ENCODE measurements at places on chromosomes 7 and 10.

GRCh38 chr10:20100171-20100570, 283.9 kb downstream of the PLXDC2 start:
- DNase-seq: no peak

DNA sequence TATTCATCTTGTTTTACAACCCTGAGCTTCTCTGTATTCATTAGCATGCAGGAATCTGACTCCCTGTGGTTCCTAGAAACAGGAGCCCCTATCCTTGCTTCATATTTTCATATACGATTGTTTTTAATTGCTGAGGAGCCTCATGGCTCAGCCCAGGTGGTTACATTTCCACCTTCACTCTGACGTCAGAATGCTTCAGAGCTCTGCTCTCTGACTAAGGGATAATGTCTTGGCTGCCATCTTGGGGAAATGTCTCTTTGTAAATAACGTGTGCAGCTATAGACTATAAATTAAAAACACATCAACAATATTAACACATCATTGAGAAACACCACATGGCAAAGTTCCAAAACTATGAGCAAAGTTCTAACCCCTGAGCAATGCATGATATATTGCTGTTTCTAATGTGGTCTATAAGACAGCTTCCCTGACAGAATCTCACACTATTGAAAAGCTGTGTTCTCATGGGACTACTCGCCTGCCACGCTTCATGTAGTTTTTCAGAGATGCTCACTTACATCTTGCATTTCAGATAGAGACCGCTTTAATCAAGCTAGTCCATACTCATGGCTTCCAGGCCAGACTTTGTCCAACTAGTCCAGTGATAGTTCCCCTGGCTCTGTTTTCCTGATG, 227.0 kb downstream of the SORCS3 start:
- no peak for DNase-seq

GRCh38 chr10:50324046-50324445, 72.7 kb upstream of the ASAH2 start:
- DNase-seq: no peak

DNA sequence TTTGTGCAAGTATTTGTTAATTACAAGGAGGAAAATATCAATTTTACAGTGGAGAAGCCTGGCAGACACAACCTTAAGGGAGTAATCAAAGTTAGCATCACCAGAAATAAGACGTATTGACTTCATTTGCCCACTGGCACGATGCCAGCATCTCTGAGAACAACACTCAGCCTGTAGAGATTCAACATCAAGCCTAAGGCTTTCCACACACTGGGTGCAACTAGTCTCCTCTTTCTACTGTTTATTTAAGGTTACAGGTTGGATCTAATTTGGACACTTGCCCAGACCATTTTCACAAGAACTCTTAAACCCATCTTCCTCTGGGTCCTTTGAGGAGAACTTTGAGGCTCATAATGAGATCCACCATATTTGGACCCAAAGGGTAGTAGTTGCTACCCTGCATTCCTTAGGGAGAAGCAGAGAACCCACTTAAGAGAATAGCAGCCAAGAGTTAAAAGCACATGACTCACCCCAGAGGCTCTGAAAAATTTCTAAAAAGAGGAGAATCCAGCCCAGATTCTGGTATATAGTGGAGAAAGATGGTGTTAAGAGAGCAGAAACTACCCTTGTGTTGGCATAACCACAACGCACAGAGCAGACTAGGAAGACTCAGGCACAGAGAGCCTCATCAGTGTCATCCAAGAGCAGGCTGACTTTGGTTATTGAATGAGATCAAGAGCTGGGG, 97.3 kb downstream of the CCDC71L start:
- DNase-seq: no peak

GRCh38 chr7:4820405-4820966, 41.3 kb downstream of the PAPOLB start:
- no peak for DNase-seq

DNA sequence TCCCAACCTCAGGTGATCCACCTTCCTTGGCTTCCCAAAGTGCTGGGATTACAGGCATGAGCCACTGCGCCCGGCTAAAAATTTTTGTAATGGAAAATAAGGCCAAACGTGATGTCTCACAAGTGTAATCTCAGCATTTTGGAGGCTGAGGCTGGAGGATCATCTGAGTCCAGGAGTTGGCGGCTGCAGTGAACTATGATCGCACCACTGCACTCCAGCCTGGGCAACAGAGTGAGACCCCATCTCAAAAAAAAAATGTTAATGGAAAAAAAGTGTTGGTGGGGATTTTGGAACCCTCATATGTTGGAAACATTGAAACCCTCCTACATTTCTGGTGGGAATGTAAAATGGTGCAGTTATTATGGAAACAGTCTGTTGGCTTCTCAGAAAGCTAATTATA, 2.7 kb upstream of the SRPK2 start:
- DNase-seq: no peak

- DNase-seq: no peak
Measured at GRCh38 chr10:7435674-7436073, 24.8 kb upstream of the SFMBT2 start.

- DNase-seq: no peak
Measured at GRCh38 chr10:82440775-82441174, 565.8 kb downstream of the NRG3 start.

- DNase-seq: no peak
Measured at GRCh38 chr10:124626759-124627380, 117.3 kb downstream of the FAM53B start.

- no peak for DNase-seq
Measured at GRCh38 chr7:20301311-20301939, 29.3 kb upstream of the ITGB8 start.

DNA sequence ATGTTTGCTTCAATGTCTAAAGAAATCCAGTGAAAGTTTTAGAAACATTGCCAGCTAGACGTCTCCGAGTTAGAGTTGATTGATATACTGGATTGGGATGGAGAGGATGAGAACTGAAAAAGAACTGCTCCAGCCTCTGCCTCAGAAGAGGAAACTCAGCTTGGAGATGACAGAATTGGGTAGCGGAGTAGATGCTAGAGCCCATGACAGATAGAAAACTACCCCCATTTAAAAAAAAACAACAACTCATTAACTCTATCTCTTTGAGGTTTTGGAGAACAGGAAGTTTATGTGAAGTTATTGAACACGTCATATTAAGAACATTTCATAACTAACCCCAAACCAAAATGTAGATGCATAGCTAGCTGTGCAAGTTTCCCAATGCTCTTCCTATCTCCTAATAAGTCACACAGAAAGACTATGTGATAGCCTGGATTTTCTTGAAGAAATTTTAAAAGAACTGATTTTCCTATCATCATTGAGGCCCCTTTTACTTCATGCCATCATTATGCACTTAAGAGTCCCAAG, 28.3 kb upstream of the AFAP1L2 start:
- DNase-seq: no peak

GRCh38 chr10:90865401-90865800, 6.4 kb upstream of the RPP30 start:
- DNase-seq: no peak

DNA sequence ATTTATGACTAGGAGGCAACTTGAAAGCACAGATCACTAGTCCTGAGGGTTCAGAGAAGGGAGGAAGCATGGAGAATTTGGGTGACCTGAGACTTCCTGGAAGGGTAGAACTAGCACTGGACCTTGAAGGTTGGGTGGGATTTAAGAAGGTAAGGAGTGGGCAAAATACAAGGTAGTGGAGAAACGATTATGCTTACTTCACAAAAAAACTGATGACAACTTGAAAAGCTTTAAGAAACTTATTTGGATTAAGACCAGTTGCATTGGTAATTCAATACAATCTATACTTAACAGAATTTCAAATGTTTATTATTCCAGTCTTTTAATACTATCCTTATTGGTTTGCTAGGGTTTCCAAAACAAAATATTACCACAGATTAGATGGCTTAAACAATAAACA, 198.6 kb upstream of the MDFIC start:
- DNase-seq: no peak

DNA sequence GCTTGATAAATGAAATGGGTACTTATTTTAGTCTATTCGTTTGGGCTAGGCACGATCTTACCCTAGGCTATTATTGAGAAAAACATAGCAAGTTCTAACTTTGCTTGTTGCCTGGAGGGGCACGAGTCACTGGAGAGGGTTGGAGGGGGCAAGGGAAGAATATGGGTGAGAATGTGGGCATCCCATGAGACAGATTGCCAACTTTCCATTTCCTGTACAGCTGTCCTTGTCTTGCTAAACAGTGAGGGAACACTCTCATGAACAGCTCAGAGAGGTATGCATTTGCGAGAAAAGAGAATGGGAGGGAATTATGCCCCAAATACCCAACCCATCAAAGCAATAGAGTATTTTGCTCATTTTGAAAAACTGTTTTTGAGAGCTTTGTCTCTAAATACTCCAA, 9.2 kb downstream of the CDHR3 start:
- DNase-seq: no peak

All from cortex of kidney (tissue), 1 donor.